ENCODE measurements at places on chromosomes 13 and 19. TPM values are rescaled to one million over a fixed set of nuclear protein-coding genes. Genes with fewer than 3 reads are reported as not detected.

Gene COL5A3
- total RNA-seq, result 4.3 TPM

Gene OR7C1
- total RNA-seq, result not detected

Gene TDRD12
- 0.93 TPM for total RNA-seq

Gene ZNF208
- total RNA-seq, result 13.0 TPM

Gene IGFL2
- total RNA-seq, result 0.47 TPM

Gene PCSK4
- 3.1 TPM for total RNA-seq

Gene CGB8
- total RNA-seq, result not detected

Gene PINLYP
- 0.84 TPM for total RNA-seq

Gene UGGT2
- total RNA-seq, result not detected

Gene GJB6
- not detected for total RNA-seq

Gene TMEM91
- 16.1 TPM for total RNA-seq

Gene PRSS57
- total RNA-seq, result not detected

Gene TSKS
- total RNA-seq, result 0.90 TPM

Gene DMRTC2
- total RNA-seq, result not detected

GRCh38 chr13:45875951-45876350, 24.4 kb upstream of the SIAH3 start:
- no peak for DNase-seq

DNA sequence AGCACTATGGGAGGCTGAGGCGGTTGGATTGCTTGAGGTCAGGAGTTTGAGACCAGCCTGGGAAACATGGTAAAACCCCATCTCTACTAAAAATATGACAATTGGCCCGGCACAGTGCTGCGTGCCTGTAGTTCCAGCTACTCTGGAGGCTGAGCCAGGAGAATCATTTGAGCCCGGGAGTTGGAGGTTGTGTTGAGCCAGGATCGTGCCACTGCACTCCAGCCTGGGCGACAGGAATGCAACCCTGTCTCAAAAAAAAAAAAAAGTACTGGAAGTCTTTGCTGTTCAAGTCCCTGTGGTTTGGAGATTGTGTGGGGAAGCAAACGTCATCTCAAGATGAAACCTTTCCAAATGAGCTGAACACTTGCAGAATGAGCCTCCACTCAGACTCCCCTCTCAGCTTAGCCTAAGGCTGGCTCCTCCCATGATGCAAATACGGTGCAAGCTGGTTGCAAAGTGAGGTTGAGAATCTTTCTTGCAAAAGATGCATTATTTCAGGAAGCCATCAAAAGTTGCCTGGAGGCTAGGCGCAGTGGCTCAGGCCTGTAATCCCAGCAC, 46.2 kb downstream of the MYO9B start:
- no peak for DNase-seq

- DNase-seq, result no peak
Observed at GRCh38 chr19:1749373-1750342, 3.6 kb upstream of the ONECUT3 start.

GRCh38 chr19:43784981-43785808, 4.4 kb upstream of the KCNN4 start:
- DNase-seq, result peak; percentile 62

DNA sequence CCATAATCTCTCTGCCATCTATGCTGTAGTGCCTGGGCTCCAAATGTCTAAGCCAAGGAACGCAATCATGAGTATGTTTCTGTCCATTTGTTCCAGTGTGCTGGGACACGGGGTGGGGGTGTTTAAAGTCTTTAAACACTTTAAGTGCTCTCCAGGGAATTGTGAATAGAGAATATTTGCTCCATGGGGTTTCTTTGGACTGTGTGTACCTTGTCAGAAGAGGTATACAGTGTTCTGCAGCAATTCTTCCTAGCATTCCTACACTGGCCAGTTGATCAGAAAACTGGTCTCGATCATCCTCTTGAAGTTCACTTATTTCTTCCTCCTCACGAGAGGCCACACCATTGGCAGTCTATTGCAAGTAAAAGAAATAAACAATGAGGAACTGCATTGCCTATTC, 35.1 kb upstream of the EEF1AKMT1 start:
- no peak for DNase-seq

GRCh38 chr19:7395360-7396066, 46.8 kb downstream of the ARHGEF18 start:
- no peak for DNase-seq

DNA sequence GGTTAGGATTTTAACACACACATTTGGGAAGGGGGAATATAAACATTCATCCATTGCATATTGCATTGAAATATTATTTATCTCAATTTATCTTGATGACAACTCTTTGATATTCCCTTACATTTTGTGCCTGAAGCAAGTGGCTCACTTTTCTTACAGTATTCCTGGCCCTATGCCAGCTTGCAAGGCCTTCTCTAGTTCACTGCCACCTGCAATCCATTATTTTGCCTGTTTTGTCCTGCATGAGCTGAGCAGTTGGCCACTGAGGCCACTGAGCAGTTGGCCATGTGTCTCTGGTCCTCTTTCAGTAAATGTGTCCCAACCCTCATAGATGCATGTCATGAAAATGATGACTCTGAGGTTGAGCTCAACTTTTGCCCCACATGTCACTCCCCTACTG, 49.8 kb downstream of the CBY2 start:
- no peak for DNase-seq

GRCh38 chr19:50368649-50369570, 3.5 kb upstream of the NAPSA start:
- peak; percentile 78 for DNase-seq

DNA sequence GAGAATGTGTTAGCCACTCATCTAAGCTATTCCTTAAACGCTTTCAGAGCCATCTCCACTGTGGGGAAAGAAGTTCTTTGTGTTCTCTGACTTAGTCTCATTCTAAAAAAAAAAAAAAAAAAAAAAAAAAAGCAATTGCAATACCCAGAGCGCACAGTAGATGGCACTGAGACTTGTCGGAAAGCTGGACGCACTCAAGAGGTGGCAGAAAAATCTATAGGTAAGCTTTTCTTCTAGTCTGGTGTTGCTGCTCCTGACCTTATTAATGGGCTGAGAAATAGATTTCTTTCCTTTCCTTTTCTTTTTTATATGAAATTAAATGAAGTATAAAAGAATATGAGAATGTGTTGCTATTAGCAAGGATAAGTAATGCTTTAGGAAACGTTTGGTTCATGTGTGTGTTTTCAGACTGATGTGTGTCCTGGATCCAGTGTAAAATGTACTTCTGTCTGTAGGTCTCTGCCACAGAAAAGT, 4.7 kb upstream of the GJB2 start:
- peak; percentile 42 for DNase-seq

DNA sequence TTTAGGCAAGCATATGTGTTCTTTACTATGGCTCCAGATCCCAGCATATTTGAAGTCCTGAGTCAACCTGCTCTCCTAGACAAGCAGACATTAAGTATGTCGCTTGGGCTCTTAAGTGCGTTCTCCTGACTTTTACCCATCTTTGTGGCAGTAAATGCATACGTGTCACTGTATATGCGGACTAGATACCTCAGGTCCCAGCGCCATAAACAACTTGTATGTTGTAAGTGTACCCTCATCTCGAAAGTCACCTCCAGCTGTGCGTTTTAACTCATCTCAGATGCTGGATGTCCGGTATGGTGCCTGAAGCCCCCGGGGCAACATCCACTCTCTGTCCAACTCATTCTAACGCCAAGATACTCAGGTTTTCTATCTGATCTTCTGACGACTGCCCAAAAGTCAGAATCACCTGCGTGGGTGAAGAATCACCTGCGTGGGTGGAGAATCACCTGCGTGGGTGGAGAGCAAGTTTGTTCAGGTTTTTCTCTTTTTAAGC, 1.7 kb downstream of the PTOV1 start:
- DNase-seq, result no peak

DNA sequence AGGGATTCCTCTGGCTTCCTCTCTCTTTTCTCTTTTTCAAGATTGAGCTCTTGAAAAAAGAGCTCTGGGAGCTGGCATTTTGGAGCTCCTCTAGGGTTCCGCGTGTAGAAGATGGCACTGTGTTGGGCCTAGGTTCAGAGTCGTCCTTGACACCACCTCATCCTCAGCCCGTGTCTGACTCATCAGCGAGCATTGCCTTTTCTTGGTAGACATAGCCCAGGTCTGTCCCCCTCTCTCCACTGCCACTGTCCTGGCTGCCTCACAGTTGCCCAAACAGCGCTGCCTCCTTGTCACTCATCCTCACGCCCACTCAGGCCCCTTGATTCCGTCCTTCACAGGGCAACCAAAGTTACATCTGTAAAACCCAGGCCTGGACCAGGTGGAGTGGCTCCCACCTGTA, 24.6 kb downstream of the PAK4 start:
- no peak for DNase-seq

DNA sequence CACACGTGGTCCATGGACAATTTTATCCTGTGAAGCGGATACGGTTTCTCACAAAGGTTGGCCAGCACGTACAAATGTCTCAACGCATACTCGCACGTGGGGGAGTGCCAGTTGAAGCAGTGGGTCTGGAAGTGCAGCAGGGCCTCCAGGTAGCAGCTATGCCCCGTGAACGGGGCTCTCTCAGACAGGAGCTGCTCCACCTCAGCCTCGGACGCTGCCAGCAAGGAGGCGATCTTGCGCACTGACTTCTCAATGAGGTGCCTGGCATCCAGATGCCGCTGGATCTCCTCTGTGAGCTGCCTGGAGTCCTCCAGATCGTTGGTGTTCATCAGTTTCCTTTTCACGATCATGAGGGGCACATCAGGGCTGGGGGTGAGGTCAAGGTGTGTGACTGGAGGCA, 2272.0 kb downstream of the PCDH9 start:
- DNase-seq, result no peak

DNA sequence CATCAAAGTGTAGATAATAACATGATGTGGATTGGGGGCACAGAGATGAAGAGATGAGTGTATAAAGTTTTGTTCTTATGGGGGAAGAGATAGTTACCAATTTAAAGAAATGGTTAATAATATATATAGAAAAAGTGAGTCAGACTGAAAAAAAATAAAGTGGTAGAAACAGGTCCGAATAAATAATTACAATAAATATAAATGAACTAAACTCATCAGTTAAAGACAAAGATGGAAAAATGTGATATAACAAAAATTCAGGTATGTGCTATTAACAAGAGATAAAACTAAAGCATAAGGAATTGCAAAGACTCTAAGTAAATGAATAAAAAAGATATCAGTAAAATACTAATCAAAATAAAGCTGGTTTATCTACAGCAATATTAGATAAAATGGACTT, 61.1 kb upstream of the KPNA3 start:
- DNase-seq, result no peak

- no peak for DNase-seq
Observed at GRCh38 chr13:87107651-87108050, 563.5 kb upstream of the SLITRK5 start.

- DNase-seq, result no peak
Observed at GRCh38 chr19:48689449-48689848, 6.3 kb upstream of the FUT2 start.

GRCh38 chr19:39160523-39160861, 34.9 kb downstream of the PAK4 start:
- no peak for DNase-seq

DNA sequence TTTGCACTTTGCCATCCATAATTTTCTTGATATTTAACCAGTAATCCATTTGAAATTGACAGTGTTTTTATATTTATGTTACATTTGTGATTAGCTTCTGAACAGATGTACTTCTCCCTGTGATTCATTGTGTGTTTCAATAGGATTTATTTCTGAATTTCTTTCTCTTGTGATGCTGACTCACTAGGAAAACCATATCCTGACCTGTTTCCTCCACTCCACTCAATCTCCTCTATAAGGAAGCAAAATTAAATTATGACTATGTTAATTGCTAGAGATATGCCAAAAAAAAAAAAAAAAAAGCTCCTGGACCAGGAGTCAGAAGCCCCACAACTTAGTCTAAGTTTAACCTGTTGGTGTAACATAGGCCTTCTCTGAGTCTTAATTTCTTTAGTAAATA, 614.6 kb upstream of the SPRY2 start:
- DNase-seq, result no peak

DNA sequence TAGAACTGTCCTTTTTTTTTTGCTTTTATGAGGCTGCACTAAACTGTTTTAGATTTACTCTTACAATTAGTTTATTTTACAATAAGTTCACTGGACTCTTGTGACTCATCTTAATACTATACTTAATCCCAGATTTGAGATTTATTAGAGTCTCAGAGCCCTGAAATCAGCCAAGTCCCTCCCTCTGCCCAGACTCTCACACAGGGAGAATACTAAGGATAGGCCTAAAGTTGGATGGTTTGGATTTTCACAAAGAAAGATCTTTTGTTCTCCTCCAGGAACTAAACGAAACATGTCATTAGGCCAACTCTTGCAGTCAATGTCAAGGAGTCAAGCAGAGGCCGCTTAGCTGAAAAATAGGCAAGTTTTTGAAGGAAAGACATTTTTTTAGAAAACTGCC, 42.7 kb upstream of the MIR17HG start:
- DNase-seq, result no peak

- DNase-seq, result no peak
Observed at GRCh38 chr19:4358709-4359626, 15.6 kb downstream of the MPND start.

DNA sequence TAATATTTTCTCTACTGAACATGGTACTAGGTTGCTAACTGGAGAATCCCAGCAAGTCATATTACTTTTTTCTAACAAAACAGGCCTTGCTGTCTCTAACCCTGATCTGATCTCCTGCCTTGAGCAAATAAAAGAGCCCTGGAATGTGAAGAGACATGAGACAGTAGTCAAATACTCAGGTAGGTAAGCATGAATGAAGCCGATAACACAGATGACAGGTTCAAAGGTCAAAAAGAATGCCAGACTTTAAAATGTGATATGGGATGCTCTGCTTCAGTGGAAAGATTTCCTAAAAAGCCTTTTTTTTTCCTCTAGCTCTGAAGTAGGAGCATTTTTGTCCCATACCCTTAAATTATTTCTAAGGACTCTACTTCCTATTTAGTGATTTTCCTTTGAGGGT, 28.7 kb downstream of the ZNF726 start:
- DNase-seq, result no peak

DNA sequence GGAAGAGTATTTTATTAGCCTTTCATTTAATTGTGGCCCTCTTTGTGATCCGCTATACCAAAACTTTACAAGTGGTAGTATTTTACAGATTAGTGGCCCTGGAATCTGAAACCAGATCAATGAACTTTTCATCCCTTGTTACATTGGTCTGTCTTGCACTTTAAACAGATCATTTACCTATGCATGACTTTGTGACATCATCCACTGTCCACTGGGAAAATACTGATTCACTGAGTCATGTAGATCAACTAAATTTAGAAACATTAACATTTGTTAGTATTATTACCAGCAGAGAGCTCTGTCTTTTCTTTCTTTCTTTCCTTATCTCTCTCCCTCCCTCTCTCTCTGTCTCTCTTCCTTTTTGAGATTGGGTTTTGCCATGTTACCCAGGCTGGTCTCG, 17.5 kb downstream of the PCDH8 start:
- no peak for DNase-seq

DNA sequence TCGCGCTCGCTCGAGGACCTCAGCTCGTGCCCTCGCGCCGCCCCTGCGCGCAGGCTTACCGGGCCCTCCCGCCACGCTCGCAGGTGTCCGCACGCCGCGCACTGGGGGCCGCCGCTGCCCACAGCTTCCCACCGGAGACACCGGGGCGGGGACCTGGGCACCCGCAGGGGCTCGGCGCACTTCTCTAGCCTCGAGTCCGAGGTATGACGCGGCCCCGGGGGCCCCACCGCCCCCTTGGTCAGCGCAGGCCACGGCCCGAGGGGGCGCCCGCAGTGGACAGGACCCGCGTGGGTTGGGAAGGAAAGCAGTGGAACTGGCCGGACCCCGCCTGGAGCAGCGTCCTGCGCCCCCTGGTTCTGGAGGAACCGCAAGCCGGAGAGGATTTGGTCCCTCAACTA, 2.1 kb upstream of the GRWD1 start:
- no peak for DNase-seq

GRCh38 chr19:54609356-54609791, 15.9 kb downstream of the LILRA1 start:
- no peak for DNase-seq

GRCh38 chr19:16403151-16403977, 68.4 kb downstream of the EPS15L1 start:
- DNase-seq, result no peak

All from CD4-positive, alpha-beta memory T cell (primary cell).